ENCODE measurements at places on chromosomes 6 and 20. TPM values are rescaled to one million over a fixed set of nuclear protein-coding genes. Genes with fewer than 3 reads are reported as not detected.

Gene SESN1
- 8.9 TPM for total RNA-seq

DNA sequence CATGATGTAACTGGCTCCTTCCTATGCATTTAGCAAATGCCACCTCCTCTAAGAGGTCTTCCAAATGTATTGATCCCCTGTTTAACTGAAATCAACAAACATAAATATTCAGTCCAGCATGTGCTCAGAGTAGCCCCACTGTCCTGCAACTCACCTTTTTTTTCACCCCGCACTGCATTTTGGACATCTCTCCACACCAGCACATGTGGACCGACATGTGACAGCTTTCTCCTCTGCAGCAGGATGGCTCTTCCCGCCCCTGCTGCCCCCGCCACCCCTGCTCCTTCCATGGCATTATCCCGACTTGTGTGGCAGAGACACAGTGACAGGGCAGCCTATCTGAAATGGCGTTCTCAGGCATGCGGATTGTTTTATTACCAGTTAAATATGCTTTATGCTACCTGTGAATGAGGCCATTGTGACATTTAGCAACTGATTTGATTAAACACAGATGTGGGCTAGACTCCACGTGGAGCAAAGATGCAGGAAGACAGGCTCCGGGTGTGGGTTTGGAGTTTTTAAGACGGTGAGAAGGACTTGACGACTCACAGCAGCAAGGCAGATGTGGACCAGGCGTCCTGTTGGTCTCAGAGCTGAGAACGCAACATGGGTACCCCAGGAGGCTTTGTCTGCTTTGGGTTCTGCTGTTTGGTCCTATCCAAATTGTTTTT lies 161.2 kb downstream of the EYA2 start:
- peaks cover 26% of the 10 kb centered on the region for H3K27me3 ChIP-seq
- H3K4me1 ChIP-seq, result no peaks in the 10 kb centered on the region
- no peak overlapping the region for H3K4me3 ChIP-seq
- no peak for DNase-seq
- no peaks in the 10 kb centered on the region for H3K36me3 ChIP-seq

DNA sequence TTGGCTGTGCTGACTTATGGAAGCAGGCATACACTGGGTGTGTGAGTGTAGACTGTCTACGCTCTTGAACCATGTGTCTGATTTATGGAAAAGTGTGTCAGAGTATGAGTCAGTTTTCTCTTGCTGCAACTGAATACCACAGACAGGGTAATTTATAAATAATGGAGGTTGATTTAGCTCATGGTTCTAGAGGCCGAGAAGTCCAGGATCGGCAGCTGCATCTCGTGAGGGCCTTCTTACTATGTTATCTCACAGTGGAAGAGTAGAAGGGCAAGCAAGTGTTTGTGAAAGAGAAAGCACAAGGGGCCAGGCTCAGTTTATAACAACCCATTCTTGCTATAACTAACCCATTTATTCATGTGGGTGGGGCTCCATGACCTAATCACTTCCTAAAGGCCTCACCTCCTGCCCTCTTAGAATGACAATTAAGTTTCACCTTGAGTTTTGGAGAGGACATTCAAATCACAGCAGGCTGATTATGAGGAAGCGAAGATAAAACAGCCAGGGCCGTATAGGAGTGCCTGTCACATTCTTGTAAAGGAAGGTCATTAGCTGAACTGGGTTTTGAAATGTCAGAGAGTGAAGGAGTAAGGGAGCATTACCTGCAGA lies 6.7 kb downstream of the GPR31 start:
- no peaks in the 10 kb centered on the region for H3K36me3 ChIP-seq
- no peak for DNase-seq
- no peak overlapping the region for H3K27ac ChIP-seq
- peaks cover 10% of the 10 kb centered on the region for H3K27me3 ChIP-seq
- H3K4me3 ChIP-seq, result no peak overlapping the region

Gene HELZ2
- total RNA-seq, result 22.6 TPM

DNA sequence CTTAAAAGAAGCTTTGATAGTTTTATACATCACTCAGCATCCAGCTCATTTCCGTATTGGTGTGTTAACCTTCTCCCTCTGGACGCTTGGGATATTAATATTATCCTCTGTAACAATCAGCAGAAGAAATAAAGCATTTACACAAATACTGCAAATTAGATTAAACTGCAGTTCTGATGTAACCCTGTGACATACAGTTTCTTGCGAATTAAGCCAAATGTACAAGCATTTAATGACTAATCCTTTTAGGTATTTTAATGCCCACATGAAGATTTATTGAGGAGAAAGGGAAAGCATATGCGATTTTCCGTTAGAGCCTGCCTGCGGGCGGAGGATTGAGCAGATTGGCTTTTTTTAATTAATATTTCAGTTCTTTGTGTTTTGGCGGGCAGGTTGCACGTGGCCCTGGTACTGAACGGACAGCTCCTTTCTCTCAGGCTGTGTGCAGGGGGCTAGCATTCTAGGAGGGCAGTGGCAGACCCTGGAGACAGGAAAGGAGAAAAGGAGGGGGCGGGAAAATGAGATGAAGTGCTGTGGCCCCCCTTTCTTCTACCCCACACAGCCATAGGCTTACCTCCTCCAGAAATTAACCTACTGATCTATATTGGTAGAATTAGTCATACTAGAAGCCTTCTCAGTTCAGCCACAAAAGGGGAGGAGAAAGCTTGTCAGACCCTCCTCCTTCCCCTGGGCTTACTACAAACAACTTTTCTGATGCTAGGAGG lies 14.1 kb upstream of the TFAP2D start:
- no peak overlapping the region for H3K4me3 ChIP-seq
- H3K4me1 ChIP-seq, result no peaks in the 10 kb centered on the region
- H3K36me3 ChIP-seq, result no peaks in the 10 kb centered on the region
- no peak overlapping the region for H3K27ac ChIP-seq
- H3K27me3 ChIP-seq, result peaks cover 8% of the 10 kb centered on the region

DNA sequence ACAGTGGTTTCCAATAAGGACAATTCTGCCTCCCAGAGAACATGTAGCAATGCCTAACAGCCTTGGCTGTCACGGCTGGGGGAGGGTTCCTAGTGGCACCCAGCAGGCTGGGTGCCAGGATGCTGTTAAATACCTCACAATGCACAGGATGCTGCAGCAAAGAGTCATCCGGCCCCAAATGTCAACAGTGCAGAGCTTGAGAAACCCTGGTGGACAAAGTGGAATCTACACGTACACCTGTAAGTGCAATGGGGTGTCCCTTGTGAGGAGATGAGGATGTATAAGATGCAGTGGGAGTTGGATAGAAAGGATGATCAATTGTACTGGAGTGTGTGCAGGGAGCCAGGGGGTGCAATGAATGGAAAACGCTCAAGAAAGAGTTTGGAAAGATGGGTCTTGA lies 142.4 kb downstream of the FNDC1 start:
- no peak overlapping the region for H3K4me3 ChIP-seq
- H3K27me3 ChIP-seq, result peaks cover 3% of the 10 kb centered on the region
- no peaks in the 10 kb centered on the region for H3K4me1 ChIP-seq
- no peak overlapping the region for H3K27ac ChIP-seq
- H3K36me3 ChIP-seq, result no peaks in the 10 kb centered on the region

Gene NDUFAF5
- total RNA-seq, result 31.9 TPM

Gene OR2H1
- total RNA-seq, result not detected

DNA sequence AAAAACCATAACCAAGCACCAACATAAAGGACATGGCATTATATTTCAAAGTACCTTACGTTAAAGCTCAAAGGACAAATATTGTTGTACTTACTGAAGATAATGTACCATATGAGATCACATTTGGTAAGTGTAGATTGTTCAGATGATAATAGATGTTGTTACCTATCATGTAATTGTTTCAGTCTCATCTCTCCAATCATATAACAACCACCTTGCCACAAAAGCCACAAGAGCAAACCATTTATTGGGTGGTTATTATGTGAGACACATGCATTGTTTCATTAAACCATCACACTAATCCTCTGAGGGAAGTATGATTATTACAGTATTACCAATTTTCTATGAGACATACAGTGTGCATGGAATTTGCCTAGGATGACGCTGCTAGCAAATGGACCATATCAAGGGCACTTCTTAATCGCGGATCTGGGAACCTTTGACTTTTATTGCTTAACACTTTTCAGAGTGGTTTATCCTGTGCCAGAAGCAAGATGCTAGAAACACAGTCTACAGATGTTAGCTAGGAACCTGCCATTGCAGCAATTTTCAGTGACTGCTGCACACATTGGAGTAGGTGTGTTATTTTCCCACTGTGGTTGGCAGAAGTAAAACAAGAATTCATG lies 149.8 kb upstream of the AKIRIN2 start:
- H3K27ac ChIP-seq, result no peak overlapping the region
- DNase-seq, result no peak
- H3K4me1 ChIP-seq, result no peaks in the 10 kb centered on the region
- H3K36me3 ChIP-seq, result no peaks in the 10 kb centered on the region

- no peaks in the 10 kb centered on the region for H3K4me1 ChIP-seq
- DNase-seq, result no peak
- no peaks in the 10 kb centered on the region for H3K36me3 ChIP-seq
- peaks cover 3% of the 10 kb centered on the region for H3K27me3 ChIP-seq
- H3K4me3 ChIP-seq, result no peak overlapping the region
Measured at GRCh38 chr20:39358052-39358451, 395.9 kb downstream of the DHX35 start.

DNA sequence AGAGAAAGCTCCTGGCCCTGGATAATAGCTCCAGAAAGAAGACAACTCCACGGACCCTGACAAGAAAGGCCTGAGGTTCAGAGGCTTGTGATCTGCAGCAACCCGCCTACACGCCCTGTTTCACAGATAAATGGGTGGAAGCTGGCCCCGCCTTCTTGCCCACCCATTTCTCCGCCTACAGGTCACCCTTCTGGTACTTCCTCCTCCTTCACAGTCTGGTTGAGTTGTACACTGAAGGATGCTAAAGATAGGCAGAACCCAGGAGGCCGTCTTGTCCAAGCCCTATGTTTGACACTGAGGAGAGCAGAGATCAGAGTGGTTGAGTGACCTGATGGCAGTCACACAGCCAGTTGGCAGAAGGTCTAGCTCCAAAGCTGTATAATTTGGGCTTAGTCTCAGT lies 34.2 kb upstream of the MDGA1 start:
- DNase-seq, result peak; percentile 51
- no peak overlapping the region for H3K4me3 ChIP-seq
- no peaks in the 10 kb centered on the region for H3K27me3 ChIP-seq
- H3K27ac ChIP-seq, result no peak overlapping the region
- peaks cover 9% of the 10 kb centered on the region for H3K4me1 ChIP-seq

Gene TAAR6
- not detected for total RNA-seq
